Kidney glomerular epithelial cell (primary cell): ENCODE measurements at places on chromosomes 16 and 17.

GRCh38 chr17:6498901-6499540 is 54.8 kb downstream of the PIMREG start:
- no peak for DNase-seq

- DNase-seq: no peak
Measured at GRCh38 chr16:46731691-46732555, 16.2 kb downstream of the MYLK3 start.

DNA sequence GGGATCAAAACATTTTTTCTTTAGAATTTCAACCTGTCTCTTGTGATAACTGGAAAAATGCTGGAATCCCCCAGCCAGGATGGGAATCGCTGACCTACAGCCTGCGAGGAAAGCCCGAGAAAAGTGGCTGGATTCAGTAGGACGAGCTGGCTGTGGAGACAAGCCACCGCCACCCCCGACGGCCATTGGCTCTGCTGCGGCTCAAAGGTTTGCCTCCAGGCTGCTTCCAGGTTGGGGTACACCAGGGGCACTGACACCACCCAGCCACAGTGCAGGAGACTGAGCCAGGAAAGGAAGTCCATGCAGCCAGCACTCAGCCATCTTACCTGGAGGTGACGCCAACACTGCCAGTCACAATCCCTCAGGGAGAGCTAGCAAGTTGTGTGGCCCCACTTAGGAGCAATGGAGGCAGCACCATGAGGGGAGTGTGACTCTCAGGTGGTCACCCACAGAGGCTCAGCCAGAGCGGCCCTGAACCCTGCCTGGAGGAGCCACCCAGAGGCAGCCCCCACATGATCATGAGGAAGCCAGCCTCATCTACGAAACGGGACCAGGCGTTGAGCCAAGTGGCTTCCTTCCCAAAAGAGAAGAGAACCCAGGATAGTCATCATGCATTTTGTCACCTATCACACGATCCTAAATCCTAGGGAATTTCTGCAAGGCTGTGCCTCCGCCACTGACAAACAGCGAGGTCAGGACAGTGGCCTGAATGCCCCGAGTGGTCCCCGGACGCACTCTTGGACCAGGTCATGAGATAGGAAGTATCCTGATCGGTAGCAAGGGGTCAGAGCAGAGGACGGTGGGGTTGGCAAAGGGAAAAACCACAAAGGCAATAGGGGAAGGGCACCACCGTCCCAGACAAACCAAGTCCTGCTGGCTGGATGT is 84.8 kb downstream of the RBFOX3 start:
- DNase-seq: no peak

DNA sequence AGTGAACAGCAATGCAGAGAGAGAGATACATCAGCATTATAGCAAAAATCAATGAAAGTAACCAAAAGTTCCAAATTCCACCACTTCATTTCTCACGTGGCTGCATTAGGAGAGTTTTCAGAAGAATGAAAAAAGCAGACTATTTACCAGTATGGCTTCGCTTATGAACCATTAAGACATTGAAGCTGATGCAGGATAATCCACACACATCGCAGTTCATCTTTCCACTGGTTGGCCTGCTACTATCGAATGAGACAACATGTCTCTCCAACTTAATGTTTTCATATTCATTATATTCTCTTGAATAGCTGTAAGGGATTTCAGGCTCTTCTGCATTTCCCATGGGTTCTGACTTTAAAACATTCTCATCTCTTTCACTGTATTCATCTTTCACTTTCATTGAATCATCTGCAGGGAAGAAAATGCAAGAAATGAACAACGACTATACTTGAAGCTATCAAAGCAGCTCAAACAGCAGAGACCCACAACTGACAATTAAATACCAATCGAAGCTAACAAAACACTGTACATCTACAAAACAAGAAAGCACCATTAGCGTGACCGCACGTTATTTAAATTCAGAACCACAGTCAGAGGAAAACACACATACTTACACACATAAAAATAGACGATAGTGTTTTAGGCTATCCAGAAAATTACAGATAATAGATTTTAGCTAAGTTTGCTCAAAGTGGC is 54.9 kb downstream of the GRB7 start:
- DNase-seq: no peak

DNA sequence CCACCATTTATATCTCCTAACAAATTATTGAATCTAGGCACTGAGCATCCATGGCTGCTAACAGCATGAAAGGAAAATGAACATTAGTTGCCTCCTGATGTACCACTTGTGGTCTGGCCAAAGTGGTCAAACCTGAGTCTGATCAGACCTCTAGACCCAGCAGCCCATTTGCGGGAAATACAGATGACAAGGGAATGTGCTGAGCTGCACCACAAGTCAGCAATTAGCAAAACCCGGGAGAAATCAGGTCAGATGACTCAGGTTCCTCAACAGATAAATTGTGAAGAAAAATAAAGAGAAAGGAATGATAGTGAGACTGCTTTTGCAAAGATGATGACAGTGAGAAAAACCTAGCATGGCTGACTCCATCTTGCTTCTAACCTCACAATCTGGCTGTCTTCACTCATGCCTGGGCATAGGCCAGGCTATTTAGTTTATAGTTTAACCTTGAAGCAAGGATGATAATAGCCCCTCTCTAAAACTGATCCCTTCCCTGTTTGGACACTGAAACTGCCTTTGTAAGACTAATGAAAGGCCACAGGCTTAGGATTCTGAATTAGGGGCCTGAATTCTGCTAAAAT is 142.7 kb upstream of the ASIC2 start:
- DNase-seq: no peak

- no peak for DNase-seq
Measured at GRCh38 chr17:74239172-74239571, 25.8 kb downstream of the TTYH2 start.

DNA sequence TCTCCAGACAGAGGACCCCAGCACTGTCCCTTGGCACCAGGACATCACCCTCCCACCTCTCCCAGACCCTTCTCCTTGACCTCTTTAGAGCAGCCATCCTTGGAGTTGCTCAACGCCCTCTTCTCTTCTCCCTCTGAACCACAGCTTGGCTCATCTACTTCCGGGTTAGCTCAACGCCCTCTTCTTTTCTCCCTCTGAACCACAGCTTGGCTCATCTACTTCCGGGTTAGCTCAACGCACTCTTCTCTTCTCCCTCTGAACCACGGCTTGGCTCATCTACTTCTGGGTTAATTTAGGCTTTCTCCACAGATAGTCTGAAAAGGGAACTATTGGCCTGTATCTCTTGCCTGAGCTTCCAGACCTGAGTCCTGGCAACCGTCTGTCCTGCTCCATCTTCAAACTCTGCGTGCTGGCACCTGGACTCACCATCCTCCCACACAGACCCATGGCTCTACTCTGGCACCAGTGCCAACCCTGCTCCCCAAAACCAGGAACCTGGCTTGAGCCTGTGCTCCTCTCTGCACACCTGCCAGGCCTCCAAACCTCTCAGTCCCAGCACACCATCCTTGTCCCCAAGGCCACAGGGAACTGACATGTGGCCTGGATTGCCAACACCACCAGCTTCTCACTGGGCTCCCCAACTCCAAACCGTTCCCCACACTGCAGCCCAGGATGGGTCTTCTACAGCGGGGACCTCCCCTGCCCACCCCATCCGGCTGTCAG is 25.3 kb upstream of the FAAP100 start:
- no peak for DNase-seq

- no peak for DNase-seq
Measured at GRCh38 chr16:28103516-28104170, 40.1 kb upstream of the GSG1L start.

GRCh38 chr17:4658478-4659305 is 17.2 kb upstream of the ALOX15 start:
- peak; percentile 38 for DNase-seq
